ENCODE measurements at places on chromosomes 1 and 21.

DNA sequence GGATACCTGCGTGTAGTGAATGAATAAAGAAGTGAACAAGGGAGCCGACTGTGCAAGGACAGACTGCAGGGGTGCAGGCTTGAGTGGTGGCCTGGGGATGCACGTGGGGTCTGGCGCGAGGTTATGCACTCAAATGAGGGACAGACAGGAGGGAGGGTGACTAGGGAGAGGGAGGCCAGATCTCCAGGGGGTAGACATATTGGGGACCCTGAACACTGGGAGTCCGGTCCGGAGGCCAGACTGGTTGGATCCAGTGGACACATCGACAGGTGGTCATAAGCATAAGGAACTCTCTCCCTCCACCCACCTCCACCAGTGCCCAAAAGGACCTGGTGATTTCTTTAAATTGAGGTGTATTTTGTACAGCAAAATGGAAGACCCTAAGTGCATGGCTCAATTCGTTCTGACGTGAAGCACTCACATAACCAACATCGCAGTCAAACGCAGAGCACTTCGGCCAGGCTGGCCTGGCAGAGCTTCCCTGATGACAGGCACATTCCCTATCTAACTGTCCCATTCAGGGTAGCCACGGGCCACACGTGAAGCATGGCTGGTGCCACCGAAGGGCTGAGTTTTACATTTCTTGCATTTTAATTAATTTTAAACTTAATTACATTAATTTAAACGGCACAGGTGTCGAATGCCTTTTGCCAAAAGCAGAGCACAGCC lies 14.0 kb downstream of the WNT3A start:
- no peak overlapping the region for H3K4me3 ChIP-seq
- no peaks in the 10 kb centered on the region for H3K4me1 ChIP-seq
- no peak for DNase-seq

- H3K27ac ChIP-seq = no peak overlapping the region
- no peak for DNase-seq
- H3K4me1 ChIP-seq = no peaks in the 10 kb centered on the region
- H3K27me3 ChIP-seq = no peaks in the 10 kb centered on the region
- H3K4me3 ChIP-seq = no peak overlapping the region
These were observed 13.0 kb upstream of the MIIP start for GRCh38 chr1:12006167-12006921.

GRCh38 chr1:22712502-22713271 lies 2.0 kb downstream of the EPHB2 start:
- DNase-seq = no peak
- no peaks in the 10 kb centered on the region for H3K36me3 ChIP-seq
- H3K4me1 ChIP-seq = no peaks in the 10 kb centered on the region
- H3K4me3 ChIP-seq = no peak overlapping the region

- peaks cover 7% of the 10 kb centered on the region for H3K36me3 ChIP-seq
- no peak for DNase-seq
- H3K27ac ChIP-seq = peak overlapping the region; percentile 66
- no peak overlapping the region for H3K4me3 ChIP-seq
These were observed 70.0 kb downstream of the NTPCR start for GRCh38 chr1:233020426-233020825.

GRCh38 chr1:186139701-186140100 lies 235.4 kb downstream of the TPR start:
- H3K4me1 ChIP-seq = no peaks in the 10 kb centered on the region
- no peaks in the 10 kb centered on the region for H3K27me3 ChIP-seq

DNA sequence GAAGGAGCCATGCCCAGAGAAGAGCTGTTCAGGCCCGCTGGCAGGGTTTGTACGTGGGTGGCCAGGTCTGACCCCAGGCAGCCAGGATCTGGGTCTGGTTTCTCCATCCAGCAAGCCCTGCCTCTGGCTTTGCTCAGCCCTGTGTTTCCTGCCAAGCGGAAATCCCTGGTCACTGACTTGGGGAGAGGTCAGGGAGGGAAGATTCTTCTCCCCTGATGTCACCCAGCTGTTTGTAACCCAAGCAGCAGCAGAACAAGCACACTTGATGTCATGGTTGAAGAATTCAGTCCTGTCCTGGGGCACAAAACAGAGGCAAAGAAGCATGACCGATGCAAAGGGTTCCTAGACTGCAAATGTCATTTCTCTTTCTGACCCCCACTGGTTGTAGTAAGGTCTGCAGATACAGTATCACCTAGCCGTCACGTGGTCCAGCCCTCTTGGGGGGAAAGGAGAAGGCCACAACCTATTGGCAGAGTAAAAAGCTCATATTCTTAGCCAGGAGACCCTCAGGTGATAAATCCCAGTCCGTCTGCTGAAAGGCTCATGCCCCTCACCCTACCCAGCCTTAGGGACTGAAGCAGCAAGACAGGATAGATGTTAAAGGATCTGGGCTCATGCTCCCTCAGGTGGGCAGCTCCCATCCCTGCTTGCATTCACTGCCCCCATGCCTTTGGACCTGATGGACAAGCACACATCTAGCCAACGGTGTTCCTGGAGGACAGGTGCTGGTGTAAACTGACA lies 120.9 kb downstream of the SYT2 start:
- H3K4me3 ChIP-seq = no peak overlapping the region
- DNase-seq = no peak
- no peak overlapping the region for H3K27ac ChIP-seq
- no peaks in the 10 kb centered on the region for H3K36me3 ChIP-seq
- H3K4me1 ChIP-seq = no peaks in the 10 kb centered on the region

DNA sequence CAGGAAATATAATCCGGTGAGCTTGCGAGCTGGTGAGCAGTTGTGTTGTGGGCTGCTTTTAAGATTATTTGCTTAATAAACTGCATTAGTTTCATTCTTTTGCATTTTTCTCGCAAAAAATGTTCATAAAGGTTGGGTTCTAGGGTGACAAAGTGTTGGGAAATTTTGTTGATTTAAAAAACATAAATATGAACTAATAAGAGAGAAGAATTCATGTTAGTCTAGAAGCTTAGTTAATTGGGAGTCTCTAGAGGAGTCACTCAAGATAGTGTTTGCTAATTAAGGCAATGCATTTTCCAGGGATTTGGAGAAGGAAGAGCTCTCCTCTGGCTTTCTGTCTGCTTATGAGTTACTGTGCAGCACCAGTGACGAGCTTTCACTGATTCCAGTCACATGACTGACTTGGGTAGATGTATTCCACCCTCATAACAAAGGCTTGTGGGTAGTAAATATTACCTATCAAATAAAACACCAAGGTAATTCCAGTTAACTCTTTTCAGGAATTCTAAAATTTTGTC lies 417.0 kb downstream of the PTBP2 start:
- H3K4me3 ChIP-seq = no peak overlapping the region
- DNase-seq = no peak
- H3K27me3 ChIP-seq = no peaks in the 10 kb centered on the region
- H3K27ac ChIP-seq = no peak overlapping the region

DNA sequence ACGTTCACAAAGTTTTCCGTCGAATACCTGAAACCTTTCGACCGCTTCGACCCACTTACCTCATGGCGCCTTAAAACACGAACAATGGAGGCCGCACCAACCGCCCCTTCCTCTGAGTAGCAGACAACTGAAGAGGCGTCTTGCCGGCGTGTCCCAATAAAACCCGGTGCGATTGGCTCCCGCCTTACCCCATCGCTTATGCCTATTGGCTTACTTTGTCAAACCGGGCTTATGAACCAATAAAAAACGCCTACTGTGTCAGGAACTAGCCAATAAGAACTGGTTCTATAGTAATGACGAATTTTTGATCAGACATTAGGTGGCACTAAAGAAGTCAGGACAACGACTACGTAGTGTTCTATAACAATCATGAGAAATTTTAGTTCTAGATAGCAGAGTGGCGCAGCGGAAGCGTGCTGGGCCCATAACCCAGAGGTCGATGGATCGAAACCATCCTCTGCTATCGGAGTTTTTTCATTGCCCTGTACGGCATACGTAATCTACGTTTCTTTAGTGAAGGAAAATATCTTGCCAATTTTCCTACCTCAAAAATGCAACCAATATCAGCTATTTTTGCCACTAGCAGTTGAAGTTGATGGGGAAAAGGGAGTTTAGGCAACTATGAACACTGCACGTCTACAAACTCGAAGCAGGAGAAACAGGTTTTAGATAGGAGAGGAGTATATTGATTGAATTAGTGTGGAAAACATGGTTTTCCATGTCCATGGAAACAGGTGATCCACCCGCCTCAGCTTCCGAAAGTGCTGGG lies at the start of gene ILF2:
Gene ILF2, minus strand, starts transcription at position 135 of the 769 bp plus-strand sequence. Its CDS starts 71 bp downstream, at position 64.
- no peaks in the 10 kb centered on the region for H3K27me3 ChIP-seq
- H3K4me3 ChIP-seq = peak within 1 kb of the TSS; percentile 95
- H3K27ac ChIP-seq = peak within 1 kb of the TSS; percentile 92
- peak; percentile 99 for DNase-seq
- H3K4me1 ChIP-seq = peaks cover 35% of the 10 kb centered on the region

DNA sequence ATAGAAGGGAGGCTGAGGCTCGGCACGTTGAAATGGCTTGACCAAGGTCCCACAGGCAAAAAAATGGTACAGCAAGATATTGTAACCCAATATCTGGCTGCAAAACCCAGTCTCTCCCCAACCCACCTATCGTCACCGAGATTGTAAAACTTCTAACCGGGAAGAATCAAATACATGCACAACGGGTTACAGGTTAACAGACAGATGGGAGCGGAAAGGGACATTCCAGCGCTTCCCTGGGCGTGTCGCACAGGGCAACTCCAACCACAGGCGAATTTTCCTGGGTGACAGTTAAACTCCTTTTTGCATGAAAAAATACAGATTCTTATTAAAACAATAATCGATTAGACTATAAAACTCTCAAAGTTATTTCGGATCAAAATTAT lies 31.8 kb upstream of the JUN start:
- H3K4me3 ChIP-seq = peak overlapping the region; percentile 69
- H3K36me3 ChIP-seq = no peaks in the 10 kb centered on the region

GRCh38 chr1:200258447-200259375 lies 151.1 kb downstream of the ZNF281 start:
- no peaks in the 10 kb centered on the region for H3K4me1 ChIP-seq
- H3K27me3 ChIP-seq = peaks cover 5% of the 10 kb centered on the region
- no peaks in the 10 kb centered on the region for H3K36me3 ChIP-seq
- H3K27ac ChIP-seq = no peak overlapping the region
- no peak overlapping the region for H3K4me3 ChIP-seq

DNA sequence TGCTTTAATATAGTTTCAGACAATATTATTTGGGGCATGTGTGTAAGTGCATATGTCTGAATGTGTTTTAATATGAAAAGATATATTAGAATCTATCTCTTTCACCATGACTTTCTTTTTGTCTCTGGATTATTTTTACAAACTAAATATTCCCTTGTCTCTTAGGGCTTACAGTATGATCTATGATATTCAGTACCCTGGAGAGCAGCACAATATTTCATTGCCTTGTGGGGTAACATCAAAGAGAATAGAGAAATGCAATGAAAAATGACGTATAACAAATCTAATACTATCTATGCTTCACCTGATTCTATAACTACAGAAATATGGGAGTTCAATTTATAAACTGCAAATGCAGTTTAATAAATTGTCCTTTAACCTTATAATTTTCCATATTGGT lies 2084.5 kb downstream of the MRPL39 start:
- H3K27ac ChIP-seq = no peak overlapping the region
- H3K4me1 ChIP-seq = no peaks in the 10 kb centered on the region
- H3K4me3 ChIP-seq = no peak overlapping the region
- DNase-seq = no peak

DNA sequence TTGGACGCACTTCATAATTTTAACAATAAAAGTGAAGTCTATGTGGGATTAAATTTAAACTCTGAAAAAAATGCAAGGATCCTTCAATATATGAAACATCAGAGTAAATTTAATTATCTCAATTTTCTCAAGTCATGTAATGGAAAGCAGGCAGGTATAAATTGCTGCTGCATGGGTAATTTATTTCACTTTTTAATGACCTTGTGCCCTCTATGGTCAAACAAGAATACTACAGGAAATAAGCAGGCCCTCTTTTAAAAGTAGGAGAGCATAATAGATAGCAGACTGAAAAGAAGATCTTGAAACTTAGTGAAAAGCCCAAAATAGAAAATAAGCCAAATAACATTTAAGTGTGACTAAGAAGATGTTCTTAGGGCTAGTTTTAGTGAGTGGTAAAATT lies 22.9 kb downstream of the BCAS2 start:
- H3K4me3 ChIP-seq = no peak overlapping the region
- no peaks in the 10 kb centered on the region for H3K36me3 ChIP-seq
- no peak overlapping the region for H3K27ac ChIP-seq
- no peaks in the 10 kb centered on the region for H3K4me1 ChIP-seq

DNA sequence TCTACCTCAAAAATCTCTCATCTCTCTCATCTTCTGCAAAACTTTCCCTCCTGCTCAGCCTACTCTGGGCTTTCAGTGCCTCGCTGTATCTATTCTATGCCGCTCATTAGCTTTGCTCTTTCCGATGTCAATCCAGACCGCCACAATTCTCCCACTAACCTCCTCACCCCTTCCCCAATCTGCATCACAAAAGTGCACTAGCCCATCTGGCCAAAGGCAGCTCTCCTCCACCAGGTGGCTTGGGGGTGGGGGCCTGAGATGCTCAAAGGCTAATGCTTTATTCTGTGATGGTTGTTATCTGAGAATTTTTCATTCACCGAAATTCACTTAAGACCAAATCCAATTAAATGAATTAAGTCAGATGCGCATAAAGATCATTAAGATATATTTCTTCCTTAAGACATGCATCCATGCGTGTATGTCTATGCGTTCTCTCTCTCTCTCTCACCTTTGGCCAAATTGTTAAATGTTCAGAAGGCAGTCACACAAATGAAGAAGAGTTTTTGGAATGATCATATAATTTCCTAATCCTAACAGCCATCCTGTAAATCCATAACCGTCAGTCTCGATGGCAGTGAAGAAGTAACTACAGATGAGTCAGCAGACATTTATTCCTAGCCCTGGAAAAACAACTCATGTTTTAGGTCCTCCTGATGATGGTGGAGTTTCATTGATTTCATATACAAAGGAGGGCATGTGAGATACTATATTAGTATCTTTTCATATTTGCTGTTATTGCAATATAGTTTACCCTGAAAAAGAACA lies 111.3 kb downstream of the C1orf21 start:
- H3K27ac ChIP-seq = no peak overlapping the region
- no peaks in the 10 kb centered on the region for H3K27me3 ChIP-seq
- no peaks in the 10 kb centered on the region for H3K4me1 ChIP-seq
- H3K36me3 ChIP-seq = no peaks in the 10 kb centered on the region
- no peak for DNase-seq

- H3K27ac ChIP-seq = no peak overlapping the region
- H3K27me3 ChIP-seq = no peaks in the 10 kb centered on the region
- no peak overlapping the region for H3K4me3 ChIP-seq
- no peaks in the 10 kb centered on the region for H3K36me3 ChIP-seq
These were observed 79.2 kb downstream of the UBIAD1 start for GRCh38 chr1:11352058-11352715.
